Activated CD4-positive, alpha-beta memory T cell treated with anti-CD3 and anti-CD28 coated beads, Interleukin-2, amount 10 ng/mL, durations not matched to agents 7 days and 5 days (primary cell): ENCODE measurements at places on chromosomes 7 and 10.
A peak's percentile ranks its signal among the peaks of the same experiment; 100 is the strongest.

DNA sequence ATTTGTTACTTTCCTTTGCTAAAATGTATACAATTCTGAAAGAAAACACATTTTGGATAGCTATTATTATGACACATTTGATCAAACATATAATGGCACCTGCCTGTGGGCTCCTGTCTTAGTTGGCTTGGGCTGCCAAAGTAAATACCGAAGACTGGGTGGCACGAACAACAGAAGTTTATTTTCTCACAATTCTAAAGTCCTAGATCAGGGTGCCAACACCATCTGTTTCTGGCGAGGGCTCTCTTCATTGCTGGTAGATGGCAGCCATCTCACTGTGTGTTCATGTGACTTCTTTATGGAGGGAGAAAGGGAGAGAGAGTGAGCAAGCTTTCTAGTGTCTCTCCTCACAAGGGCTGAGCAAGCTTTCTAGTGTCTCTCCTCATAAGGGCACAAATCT, 195.8 kb upstream of the FAM3C start:
- no peaks in the 10 kb centered on the region for H3K4me1 ChIP-seq
- no peak overlapping the region for H3K4me3 ChIP-seq
- H3K27me3 ChIP-seq, result no peaks in the 10 kb centered on the region
- no peaks in the 10 kb centered on the region for H3K36me3 ChIP-seq
- DNase-seq, result no peak

GRCh38 chr10:110742801-110743200, 98.7 kb downstream of the RBM20 start:
- H3K4me3 ChIP-seq, result peak overlapping the region; percentile 25
- no peaks in the 10 kb centered on the region for H3K27me3 ChIP-seq
- no peaks in the 10 kb centered on the region for H3K36me3 ChIP-seq
- H3K27ac ChIP-seq, result no peak overlapping the region
- peaks cover 49% of the 10 kb centered on the region for H3K4me1 ChIP-seq

GRCh38 chr10:18649364-18649959, 1.9 kb downstream of the NSUN6 start:
- H3K27ac ChIP-seq, result peak overlapping the region; percentile 97
- H3K27me3 ChIP-seq, result no peaks in the 10 kb centered on the region
- peaks cover 43% of the 10 kb centered on the region for H3K4me1 ChIP-seq
- H3K36me3 ChIP-seq, result peaks cover 55% of the 10 kb centered on the region

- no peaks in the 10 kb centered on the region for H3K27me3 ChIP-seq
- DNase-seq, result no peak
- no peaks in the 10 kb centered on the region for H3K4me1 ChIP-seq
- H3K36me3 ChIP-seq, result no peaks in the 10 kb centered on the region
- H3K4me3 ChIP-seq, result no peak overlapping the region
Observed at GRCh38 chr10:2173327-2173726, 436.0 kb upstream of the ADARB2 start.

- H3K27ac ChIP-seq, result no peak overlapping the region
- H3K36me3 ChIP-seq, result peaks cover 23% of the 10 kb centered on the region
- H3K4me1 ChIP-seq, result peaks cover 2% of the 10 kb centered on the region
Observed at GRCh38 chr7:67341153-67341768, 344.6 kb downstream of the TYW1 start.

DNA sequence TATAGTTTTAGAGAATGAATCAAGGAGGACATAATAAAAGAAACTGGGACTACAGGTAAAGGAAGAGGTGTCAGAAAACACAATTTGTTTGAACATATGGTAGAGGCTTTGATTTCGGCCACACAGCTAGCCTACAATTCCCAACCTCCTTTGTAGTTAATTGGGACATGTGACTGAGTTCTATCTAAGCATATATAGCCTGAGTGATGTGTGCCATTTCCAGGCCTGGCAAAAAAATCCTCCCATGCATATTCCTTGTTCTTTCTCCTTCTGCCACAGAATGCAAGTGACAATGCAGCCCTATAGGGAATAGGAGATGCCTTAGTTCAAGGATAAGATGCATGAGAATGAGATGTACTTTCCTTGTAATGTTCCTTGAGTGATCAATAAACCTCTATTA, 590.7 kb upstream of the STEAP1 start:
- DNase-seq, result no peak
- no peak overlapping the region for H3K27ac ChIP-seq
- H3K36me3 ChIP-seq, result no peaks in the 10 kb centered on the region
- H3K27me3 ChIP-seq, result no peaks in the 10 kb centered on the region
- H3K4me3 ChIP-seq, result no peak overlapping the region

DNA sequence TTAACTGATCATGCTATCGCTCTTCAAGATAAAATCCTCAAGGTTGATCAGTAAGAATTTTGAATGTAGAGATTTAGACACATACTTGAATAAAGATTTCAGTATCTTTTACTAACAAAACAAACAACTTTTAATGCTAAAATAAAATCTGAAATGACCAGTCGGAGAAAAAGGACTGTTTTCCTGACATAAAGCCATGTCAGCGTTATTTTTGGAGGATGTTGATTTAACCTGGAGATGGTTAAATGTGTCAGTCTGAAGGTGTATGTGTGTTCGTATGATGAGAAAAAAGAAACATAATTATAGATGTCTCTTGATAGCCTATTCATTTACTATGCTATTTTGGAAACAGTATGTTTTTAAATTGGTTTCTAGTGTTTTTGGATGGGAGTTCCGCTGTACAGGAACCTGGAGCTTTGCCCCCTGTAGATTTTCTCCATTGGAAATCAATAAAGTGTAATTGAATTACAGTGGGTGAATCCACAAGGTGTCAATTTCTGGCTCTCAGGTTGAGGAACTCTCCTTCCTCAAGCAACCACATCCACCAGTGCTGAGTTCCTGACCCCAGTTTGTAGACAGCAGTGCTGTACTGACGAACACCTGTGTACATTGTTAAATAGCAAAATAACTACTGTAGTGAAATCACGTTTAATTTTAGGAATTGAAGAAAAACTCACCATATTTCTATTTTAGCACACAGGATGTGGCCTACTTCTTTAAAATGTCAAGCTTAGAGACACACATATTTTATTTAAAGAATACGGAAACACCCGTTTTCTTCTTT, 670.1 kb downstream of the MAGI2 start:
- no peak overlapping the region for H3K4me3 ChIP-seq
- H3K4me1 ChIP-seq, result no peaks in the 10 kb centered on the region
- H3K27me3 ChIP-seq, result no peaks in the 10 kb centered on the region
- H3K36me3 ChIP-seq, result no peaks in the 10 kb centered on the region
- no peak for DNase-seq
- no peak overlapping the region for H3K27ac ChIP-seq

GRCh38 chr10:109783286-109783685, 140.0 kb downstream of the XPNPEP1 start:
- H3K4me3 ChIP-seq, result no peak overlapping the region
- H3K4me1 ChIP-seq, result no peaks in the 10 kb centered on the region
- DNase-seq, result no peak
- peaks cover 2% of the 10 kb centered on the region for H3K27me3 ChIP-seq

GRCh38 chr10:80462299-80462980, 8.3 kb downstream of the TSPAN14 start:
- peaks cover 99% of the 10 kb centered on the region for H3K4me1 ChIP-seq
- no peak for DNase-seq
- H3K27ac ChIP-seq, result peak overlapping the region; percentile 97
- H3K27me3 ChIP-seq, result no peaks in the 10 kb centered on the region

DNA sequence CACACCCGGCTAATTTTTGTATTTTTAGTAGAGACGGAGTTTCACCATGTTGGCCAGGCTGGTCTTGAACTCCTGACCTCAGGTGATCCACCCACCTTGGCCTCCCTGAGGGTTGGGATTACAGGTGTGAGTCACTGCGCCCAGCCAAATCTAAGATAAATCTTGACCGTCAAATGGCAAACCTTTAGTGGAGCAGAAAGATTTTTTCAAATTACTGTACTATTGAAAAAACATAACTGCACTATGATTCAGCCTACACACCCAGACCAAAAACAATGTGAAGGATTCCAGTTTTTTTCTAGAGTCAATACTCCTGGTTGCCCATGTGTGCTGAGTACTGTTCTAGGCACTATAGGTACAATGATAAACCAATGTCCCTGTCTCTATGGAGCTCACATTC, 33.9 kb upstream of the SVIL start:
- peaks cover 9% of the 10 kb centered on the region for H3K36me3 ChIP-seq
- no peak for DNase-seq
- H3K27ac ChIP-seq, result no peak overlapping the region
- H3K4me1 ChIP-seq, result no peaks in the 10 kb centered on the region
- no peak overlapping the region for H3K4me3 ChIP-seq

- H3K27ac ChIP-seq, result no peak overlapping the region
- peaks cover 53% of the 10 kb centered on the region for H3K4me1 ChIP-seq
- DNase-seq, result no peak
- peaks cover 41% of the 10 kb centered on the region for H3K27me3 ChIP-seq
- no peak overlapping the region for H3K4me3 ChIP-seq
Observed at GRCh38 chr7:117012696-117013095, 59.4 kb downstream of the ST7 start.

DNA sequence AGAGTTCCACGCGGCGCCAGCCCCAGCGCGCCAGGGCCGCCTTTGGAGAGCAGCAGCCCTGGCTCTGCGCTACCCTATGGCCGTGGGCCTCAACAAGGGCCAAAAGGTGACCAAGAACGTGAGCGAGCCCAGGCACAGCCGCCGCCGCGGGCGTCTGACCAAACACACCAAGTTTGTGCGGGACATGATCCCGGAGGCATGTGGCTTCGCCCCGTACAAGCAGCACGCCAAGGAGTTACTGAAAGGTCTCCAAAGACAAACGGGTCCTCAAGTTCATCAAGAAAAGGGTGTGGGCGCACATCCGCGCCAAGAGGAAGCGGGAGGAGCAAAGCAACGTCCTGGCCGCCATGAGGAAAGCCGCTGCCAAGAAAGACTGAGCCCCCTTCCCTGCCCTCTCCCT, 144.1 kb downstream of the SRPK2 start:
- H3K36me3 ChIP-seq, result no peaks in the 10 kb centered on the region
- H3K27ac ChIP-seq, result no peak overlapping the region
- no peaks in the 10 kb centered on the region for H3K27me3 ChIP-seq
- H3K4me1 ChIP-seq, result no peaks in the 10 kb centered on the region
- H3K4me3 ChIP-seq, result no peak overlapping the region
- DNase-seq, result no peak

- no peak for DNase-seq
- no peak overlapping the region for H3K4me3 ChIP-seq
- no peak overlapping the region for H3K27ac ChIP-seq
- H3K4me1 ChIP-seq, result peaks cover 6% of the 10 kb centered on the region
Observed at GRCh38 chr10:63865210-63865609, 344.0 kb downstream of the REEP3 start.

GRCh38 chr7:46478046-46478445, 557.0 kb upstream of the IGFBP3 start:
- H3K27me3 ChIP-seq, result no peaks in the 10 kb centered on the region
- no peaks in the 10 kb centered on the region for H3K36me3 ChIP-seq
- H3K27ac ChIP-seq, result no peak overlapping the region
- H3K4me1 ChIP-seq, result no peaks in the 10 kb centered on the region
- DNase-seq, result no peak
- H3K4me3 ChIP-seq, result no peak overlapping the region

DNA sequence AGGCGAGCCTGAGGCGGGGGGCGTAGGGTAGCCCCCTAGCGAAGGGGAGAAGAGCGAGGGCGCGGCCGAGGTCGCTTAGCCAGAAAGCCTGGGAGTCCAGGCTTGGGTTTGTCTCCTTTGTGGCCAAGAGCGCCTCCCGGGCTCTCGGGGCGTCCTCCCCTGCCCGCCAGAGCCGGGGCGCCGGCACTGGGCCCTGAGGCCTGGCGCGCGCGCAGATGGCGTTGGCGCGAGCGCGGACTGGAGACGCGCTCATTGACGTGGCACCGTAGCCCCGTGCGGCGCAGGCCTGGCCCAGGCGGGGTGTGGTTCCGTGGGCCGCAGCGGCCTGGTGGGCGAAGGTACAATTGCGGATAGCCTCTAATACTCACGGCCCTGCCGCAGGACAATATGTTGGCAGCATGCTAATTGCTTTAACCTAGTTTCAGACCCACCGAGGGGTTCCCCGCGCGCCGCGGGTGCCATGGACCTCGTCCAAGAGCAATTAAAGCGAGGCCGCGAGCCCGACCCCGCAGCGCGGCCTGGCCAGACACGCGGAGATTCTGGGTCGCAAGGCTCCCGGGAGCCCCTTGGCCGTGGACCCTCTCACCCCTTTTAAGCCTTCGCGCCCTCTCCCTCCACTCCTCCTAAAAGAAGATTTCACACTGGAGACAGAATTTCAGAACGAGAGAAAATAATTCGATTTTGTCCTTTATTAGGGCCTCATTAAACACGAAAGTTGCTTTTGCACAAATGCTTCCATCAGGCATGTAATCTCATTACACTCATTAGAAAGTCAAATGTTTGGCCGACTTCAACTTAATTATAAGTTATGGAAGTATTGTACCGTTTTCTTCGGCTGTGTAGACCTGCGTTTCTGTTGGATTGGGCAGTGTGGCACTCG, 3.1 kb downstream of the PTF1A start:
- H3K27ac ChIP-seq, result no peak overlapping the region
- H3K27me3 ChIP-seq, result peaks cover 69% of the 10 kb centered on the region
- peaks cover 6% of the 10 kb centered on the region for H3K4me1 ChIP-seq
- DNase-seq, result no peak
- H3K36me3 ChIP-seq, result no peaks in the 10 kb centered on the region
- H3K4me3 ChIP-seq, result no peak overlapping the region

GRCh38 chr10:31083765-31084184, 52.1 kb upstream of the ZNF438 start:
- DNase-seq, result peak; percentile 66
- H3K4me1 ChIP-seq, result peaks cover 7% of the 10 kb centered on the region
- no peaks in the 10 kb centered on the region for H3K27me3 ChIP-seq
- H3K4me3 ChIP-seq, result no peak overlapping the region
- no peak overlapping the region for H3K27ac ChIP-seq

DNA sequence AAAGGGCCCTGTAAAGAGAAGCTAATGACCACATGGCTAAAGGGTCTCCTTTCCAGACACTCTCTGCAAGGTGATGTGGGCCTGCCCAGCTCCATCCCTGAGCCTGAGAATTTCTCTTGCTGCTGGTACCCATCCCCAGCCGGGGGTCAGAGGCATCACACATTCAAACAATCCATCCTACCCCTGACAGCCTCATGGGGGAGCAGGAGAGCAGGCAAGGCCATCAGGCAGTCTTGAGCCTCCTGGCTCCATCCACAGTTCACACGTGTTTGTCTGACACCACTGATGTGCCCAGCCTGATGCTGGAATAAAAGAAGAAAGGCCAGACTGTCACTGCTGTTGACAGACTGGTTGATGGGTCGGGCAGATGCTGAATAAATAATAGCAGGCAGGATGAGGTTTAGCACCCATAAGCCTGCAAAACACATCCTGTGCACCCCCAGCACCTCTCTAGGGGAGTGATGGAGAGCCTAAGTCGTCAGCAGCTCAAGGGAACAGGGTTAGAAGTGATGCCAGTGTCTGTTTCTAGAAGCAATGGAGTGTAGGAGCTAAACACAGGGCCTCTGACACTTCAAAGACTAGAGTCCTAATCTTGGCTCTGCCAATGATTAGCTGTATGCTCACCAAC, 43.5 kb downstream of the TLL2 start:
- peaks cover 29% of the 10 kb centered on the region for H3K27me3 ChIP-seq
- peak; percentile 25 for DNase-seq
- H3K36me3 ChIP-seq, result no peaks in the 10 kb centered on the region
- no peaks in the 10 kb centered on the region for H3K4me1 ChIP-seq
- no peak overlapping the region for H3K4me3 ChIP-seq
